NCI-H748 treated with DMSO at 0.1 percent for 48 hours (cell line): ENCODE measurements at places on chromosomes 11 and 22.

- DNase-seq, result no peak
Observed at GRCh38 chr11:9530020-9530621, 43.3 kb upstream of the WEE1 start.

- DNase-seq, result no peak
Observed at GRCh38 chr22:32534252-32535235, 59.9 kb downstream of the FBXO7 start.

DNA sequence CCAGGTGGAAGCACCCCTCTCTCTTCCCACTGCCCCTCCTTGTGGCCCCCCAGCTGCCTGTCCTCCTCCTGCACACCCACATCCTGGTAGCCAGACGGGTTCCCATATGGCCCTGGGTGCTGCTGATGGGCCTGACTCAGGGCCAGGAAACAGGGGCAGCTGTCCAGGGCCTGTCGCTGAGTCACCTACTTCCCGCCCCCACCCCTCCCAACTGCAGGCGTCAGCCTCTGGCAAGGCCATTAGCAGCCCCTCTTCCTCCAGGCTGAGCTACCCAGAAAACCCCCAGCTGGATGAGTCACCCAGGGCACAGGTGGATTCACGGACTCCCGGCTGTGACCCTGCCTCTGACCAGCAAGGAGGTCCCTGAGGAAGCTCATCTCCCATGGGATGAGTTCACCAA lies 6.9 kb upstream of the GAL start:
- no peak for DNase-seq

DNA sequence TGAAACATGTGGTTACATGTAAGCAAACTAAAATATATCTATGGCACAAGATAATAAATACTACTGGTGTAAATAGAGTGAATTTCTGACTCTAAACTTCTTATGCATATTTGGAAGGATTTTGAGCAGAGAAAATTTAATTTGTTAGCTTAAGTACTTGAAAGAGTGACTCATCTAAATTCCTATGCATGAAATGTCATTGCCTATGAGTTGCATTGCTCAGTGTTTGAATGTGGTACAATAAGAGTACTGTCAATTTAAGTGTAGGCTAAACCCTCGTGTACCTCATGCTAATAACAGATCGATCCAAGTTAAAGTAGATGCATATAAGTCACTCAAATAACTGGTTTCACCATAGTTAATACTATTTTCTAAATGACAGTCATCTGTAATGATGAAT lies 5.3 kb upstream of the CARD18 start:
- DNase-seq, result no peak

- no peak for DNase-seq
Observed at GRCh38 chr11:92391364-92391763, 166.7 kb downstream of the FAT3 start.

- no peak for DNase-seq
Observed at GRCh38 chr11:66454247-66454646, 12.5 kb upstream of the PELI3 start.

DNA sequence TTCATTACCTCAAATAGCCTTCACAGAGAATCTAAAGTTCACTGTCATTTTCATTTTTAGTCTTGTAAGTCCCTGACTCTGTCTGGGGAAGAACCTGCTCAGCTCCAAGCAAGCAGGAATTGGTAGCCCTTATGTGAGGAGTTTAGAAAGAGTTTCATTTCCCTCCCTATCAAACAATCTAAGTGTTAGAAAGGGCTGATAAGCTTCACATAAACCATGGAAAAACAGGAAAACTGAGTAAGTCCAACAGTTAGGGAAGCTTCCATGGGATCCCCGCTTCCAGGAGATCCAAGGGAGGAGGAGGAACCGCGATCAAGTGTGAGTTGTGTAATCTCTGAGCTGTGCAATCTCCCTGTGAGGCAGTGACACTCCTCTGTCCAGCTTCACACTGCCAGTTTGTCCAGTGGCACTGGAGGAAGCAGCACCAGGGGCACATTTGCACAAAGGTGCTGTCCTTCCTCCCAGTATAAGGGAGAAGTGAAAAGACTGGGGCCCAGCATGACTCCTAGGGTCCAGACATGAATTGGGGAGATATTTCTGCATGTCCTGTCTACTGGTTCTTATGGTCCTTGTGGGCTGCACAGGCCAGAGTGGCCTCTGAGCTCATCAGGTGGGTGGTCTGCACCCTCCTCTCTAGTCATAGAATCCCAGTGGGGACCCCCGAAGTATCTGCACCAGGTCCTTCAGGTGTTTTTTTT lies 4.3 kb downstream of the PRAME start:
- DNase-seq, result no peak

GRCh38 chr11:113176599-113177360 lies 137.6 kb upstream of the TTC12 start:
- DNase-seq, result no peak

GRCh38 chr11:120248551-120249278 lies 8.8 kb downstream of the POU2F3 start:
- no peak for DNase-seq
